ENCODE measurements at places on chromosomes 11 and 22. TPM values are rescaled to one million over a fixed set of nuclear protein-coding genes. Genes with fewer than 3 reads are reported as not detected.

DNA sequence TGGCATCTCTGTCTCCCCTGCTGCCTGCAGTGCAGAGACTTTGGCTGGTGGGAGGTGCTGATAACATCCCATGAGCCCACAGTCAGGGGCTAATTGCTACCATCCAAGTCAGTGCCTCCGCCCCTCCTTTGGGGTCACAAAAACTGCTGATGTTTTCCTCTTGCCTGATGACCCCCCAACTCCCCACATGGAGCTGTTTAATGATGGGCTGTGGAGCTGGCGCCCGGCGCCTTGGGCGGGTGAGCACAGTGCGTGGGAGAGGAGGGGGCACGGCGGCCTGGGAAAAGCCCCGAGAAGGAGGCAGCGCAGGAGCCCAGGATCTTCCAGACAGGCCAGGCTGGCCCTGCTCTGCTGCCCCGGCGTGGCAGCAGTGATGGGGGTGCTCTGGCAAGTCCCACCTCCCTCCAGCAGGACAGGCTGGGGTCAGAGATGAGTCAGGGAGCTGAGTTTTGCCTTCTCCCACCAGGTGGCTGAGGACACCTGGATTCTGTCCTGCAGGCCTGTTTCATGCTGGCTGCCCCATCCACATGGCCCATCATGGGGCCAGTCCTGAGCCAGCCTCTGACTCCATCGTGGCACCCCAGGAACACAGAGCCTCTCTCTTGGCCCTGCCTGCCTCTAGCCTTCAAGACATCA is 43.8 kb downstream of the NECTIN1 start:
- no peak for DNase-seq
- peaks cover 9% of the 10 kb centered on the region for H3K4me1 ChIP-seq
- no peaks in the 10 kb centered on the region for H3K27me3 ChIP-seq
- H3K4me3 ChIP-seq, result no peak overlapping the region
- H3K36me3 ChIP-seq, result no peaks in the 10 kb centered on the region

GRCh38 chr11:20353829-20354434 is 9.6 kb upstream of the HTATIP2 start:
- no peaks in the 10 kb centered on the region for H3K27me3 ChIP-seq
- H3K36me3 ChIP-seq, result no peaks in the 10 kb centered on the region
- DNase-seq, result peak; percentile 19
- no peak overlapping the region for H3K4me3 ChIP-seq
- H3K4me1 ChIP-seq, result peaks cover 17% of the 10 kb centered on the region

- DNase-seq, result no peak
- H3K36me3 ChIP-seq, result no peaks in the 10 kb centered on the region
- peaks cover 48% of the 10 kb centered on the region for H3K27me3 ChIP-seq
- no peaks in the 10 kb centered on the region for H3K4me1 ChIP-seq
- H3K27ac ChIP-seq, result no peak overlapping the region
Observed at GRCh38 chr11:75087319-75088305, 9.1 kb downstream of the OR2AT4 start.

DNA sequence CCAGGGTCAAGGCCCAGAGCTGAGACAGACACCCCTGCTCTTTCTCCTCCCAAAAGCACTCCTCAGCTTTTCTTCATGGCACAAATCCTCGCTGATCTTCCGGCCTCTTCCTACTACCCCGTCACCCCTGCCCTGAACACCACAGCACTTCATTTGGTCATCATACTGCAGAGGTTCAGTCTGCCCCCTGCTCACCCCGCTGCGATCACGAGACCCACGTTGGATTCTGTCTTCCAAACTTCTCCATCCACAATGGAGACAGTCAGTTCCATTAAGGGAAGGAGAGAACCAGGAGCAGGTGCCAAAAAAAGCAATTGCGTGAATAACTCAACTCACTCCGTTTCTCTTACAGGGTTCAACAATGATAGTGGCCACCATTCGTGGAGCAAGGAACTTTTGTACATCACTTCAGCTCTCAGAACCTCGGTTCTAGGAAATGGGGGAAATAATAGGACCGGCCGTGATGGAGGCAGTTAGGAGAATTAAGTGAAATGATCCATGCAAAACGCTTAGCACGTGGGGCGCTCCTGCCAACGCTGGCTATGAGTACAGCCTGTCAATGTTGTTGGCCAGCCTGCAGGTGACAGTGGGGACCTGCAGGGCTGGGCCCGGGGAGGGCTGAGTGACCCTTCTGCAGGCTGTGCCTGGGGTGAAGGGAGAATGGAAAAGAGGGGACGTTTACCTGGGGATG is 45.9 kb downstream of the MN1 start:
- H3K27me3 ChIP-seq, result no peaks in the 10 kb centered on the region
- no peak overlapping the region for H3K4me3 ChIP-seq
- H3K36me3 ChIP-seq, result no peaks in the 10 kb centered on the region
- H3K4me1 ChIP-seq, result no peaks in the 10 kb centered on the region

DNA sequence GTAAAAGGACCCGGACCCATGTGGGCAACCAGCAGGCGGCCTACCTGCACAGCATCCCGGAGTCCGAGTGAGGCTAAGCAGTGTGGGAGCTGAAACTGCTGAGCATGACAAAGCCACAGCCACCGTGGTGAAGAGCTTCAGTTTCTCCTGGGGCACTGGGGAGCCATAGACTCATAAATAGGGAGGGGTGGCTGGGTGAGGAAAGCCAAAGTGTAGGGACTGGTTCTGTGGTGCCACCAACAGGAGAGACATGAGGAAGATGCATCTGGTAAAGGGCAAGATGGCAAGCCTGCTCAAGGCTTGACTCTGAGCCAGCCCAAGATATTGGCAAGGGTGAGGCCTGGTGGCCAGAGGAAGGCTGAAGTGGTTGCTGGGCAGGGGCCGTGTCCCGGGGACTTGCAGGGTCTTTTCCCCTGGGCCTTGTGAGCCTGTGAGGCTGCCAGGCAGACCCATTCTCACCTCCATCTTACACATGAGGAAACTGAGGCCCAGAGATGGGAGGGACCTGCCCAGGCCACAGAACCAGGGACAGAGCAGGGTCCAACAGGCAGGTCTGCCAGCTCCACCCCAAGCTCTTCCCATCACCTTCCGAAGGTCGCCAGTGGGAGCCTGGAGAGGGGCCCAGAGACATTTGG is 30.4 kb downstream of the CYTH4 start:
- no peak overlapping the region for H3K4me3 ChIP-seq
- peaks cover 77% of the 10 kb centered on the region for H3K4me1 ChIP-seq
- no peak for DNase-seq
- H3K36me3 ChIP-seq, result peaks cover 8% of the 10 kb centered on the region
- H3K27me3 ChIP-seq, result no peaks in the 10 kb centered on the region

- H3K27ac ChIP-seq, result no peak overlapping the region
- H3K27me3 ChIP-seq, result no peaks in the 10 kb centered on the region
- H3K36me3 ChIP-seq, result no peaks in the 10 kb centered on the region
Observed at GRCh38 chr11:110870816-110871522, 158.7 kb upstream of the ARHGAP20 start.

DNA sequence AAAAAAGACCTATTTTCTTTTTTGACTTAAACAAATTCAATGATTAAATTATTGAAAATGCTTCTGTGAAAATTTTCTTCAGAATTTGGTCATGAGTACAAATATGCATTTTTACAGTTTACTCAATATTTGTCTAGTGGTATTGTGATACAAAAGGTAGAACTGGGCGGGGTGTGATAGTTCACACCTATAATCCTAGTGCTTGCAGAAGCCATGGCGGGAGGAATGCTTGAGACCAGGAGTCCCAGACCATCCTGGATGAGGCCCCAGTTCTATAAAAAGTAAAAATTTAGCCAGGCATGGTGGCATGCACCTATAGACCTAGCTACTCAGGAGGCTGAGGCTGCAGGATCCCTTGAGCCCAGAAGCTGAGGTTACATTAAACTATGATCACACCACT is 90.6 kb downstream of the ARHGAP42 start:
- H3K27ac ChIP-seq, result no peak overlapping the region
- H3K4me1 ChIP-seq, result no peaks in the 10 kb centered on the region
- no peaks in the 10 kb centered on the region for H3K27me3 ChIP-seq
- H3K4me3 ChIP-seq, result no peak overlapping the region

GRCh38 chr11:117071344-117071787 is 26.9 kb downstream of the SIK3 start:
- H3K36me3 ChIP-seq, result peaks cover 1% of the 10 kb centered on the region
- DNase-seq, result no peak
- no peaks in the 10 kb centered on the region for H3K27me3 ChIP-seq

- H3K4me1 ChIP-seq, result peaks cover 7% of the 10 kb centered on the region
- DNase-seq, result peak; percentile 58
- H3K27ac ChIP-seq, result no peak overlapping the region
- H3K4me3 ChIP-seq, result no peak overlapping the region
- H3K36me3 ChIP-seq, result peaks cover 13% of the 10 kb centered on the region
- no peaks in the 10 kb centered on the region for H3K27me3 ChIP-seq
Observed at GRCh38 chr11:65625628-65626342, 10.2 kb downstream of the PCNX3 start.

- H3K4me3 ChIP-seq, result no peak overlapping the region
- DNase-seq, result no peak
- H3K27ac ChIP-seq, result no peak overlapping the region
- H3K36me3 ChIP-seq, result no peaks in the 10 kb centered on the region
- no peaks in the 10 kb centered on the region for H3K4me1 ChIP-seq
Observed at GRCh38 chr22:44357296-44357965, 44.7 kb upstream of the SHISAL1 start.

GRCh38 chr11:40513281-40513680 is 946.2 kb downstream of the LRRC4C start:
- no peak overlapping the region for H3K27ac ChIP-seq
- H3K36me3 ChIP-seq, result no peaks in the 10 kb centered on the region
- no peaks in the 10 kb centered on the region for H3K27me3 ChIP-seq
- DNase-seq, result no peak
- H3K4me3 ChIP-seq, result no peak overlapping the region
- H3K4me1 ChIP-seq, result no peaks in the 10 kb centered on the region

DNA sequence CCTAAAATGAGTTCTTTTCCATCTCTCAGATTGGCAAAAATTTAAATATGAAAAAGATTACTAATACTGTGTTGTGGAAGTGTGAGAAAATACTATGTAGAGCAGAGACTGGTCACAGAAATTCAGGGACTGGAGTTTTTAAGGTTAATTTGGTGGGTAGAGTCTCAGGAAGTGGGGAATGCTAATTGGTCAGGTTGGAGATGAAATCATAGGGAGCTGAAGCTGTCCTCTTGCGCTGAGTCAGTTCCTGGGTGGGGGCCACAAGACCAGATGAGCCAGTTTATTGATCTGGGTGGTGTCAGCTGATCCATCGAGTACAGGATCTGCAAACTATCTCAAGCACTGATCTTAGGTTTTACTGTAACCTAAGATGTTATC is 29.4 kb upstream of the TMEM86A start:
- DNase-seq, result peak; percentile 29
- peak overlapping the region; percentile 41 for H3K4me3 ChIP-seq
- no peaks in the 10 kb centered on the region for H3K36me3 ChIP-seq
- no peaks in the 10 kb centered on the region for H3K27me3 ChIP-seq

DNA sequence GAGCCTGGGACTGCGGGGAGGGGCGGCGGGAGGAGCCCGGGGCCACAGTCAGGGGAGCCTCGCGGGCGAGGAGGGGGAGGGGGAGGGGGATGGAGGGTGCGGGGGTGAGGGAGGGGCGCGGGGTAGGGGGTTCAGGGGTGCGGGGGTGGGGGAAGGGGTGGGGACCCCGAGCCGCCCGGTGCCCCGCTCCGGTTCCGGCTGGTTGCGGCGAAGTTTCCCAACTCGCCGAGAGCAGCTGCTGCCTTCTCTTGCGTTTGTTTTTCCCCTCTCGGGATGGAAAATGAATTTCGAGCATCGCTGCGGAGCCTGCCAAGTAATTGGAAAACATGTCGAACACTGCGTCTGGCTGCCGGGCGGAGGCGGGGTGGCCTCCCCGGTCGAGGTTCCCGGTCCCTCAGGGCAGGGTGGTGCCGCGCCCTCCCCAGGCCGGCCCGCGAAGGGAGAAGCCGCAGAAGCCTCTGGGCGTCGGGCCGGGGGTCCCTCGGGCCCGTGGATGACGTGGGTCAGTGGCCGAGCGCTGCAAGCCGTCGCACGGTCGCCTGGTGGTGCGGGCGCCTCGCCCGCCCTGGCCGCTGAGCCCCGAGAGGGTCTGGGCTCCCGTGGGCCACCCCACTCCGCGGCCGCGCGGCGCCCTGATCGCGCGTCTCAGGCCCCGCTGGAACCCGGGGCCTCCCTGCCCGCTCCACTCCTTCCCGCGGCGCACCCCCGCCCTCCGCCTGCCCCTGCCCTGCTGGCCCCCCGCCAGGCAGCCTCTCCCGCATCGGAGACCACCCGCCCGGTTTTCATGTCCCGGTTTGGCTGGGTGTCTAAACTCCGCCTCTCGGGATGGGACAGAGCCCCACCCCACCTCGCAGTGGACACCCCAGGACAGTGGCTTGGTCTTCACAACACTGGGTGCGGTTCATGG is 12.1 kb downstream of the SPATA19 start:
- H3K4me1 ChIP-seq, result peaks cover 24% of the 10 kb centered on the region
- no peak overlapping the region for H3K27ac ChIP-seq
- no peaks in the 10 kb centered on the region for H3K36me3 ChIP-seq
- H3K27me3 ChIP-seq, result peaks cover 35% of the 10 kb centered on the region

DNA sequence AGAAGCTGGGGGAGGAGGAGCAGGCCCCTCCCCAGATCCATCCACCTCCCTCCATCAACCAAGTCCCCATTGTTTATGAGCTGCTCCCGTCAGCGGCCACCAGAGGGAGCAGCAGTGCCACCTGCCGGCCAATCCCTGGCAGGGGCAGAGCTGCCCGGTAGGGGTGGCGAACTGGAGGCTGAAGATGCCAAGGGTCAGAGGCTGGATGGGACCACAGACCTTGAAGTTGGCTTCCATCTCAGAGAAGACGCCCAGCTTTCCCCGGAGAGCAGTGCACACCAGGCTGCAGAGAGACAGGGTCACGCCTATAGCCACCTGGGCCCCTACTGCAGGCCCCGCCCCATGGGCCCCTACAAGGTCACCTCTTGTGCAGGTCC is 3.6 kb downstream of the FIBP start:
- no peak overlapping the region for H3K4me3 ChIP-seq
- peaks cover 14% of the 10 kb centered on the region for H3K36me3 ChIP-seq
- DNase-seq, result peak; percentile 85
- peaks cover 75% of the 10 kb centered on the region for H3K4me1 ChIP-seq

- no peak for DNase-seq
- no peaks in the 10 kb centered on the region for H3K36me3 ChIP-seq
- no peak overlapping the region for H3K27ac ChIP-seq
- H3K4me1 ChIP-seq, result peaks cover 53% of the 10 kb centered on the region
- no peaks in the 10 kb centered on the region for H3K27me3 ChIP-seq
Observed at GRCh38 chr22:42927966-42928365, 70.9 kb upstream of the ARFGAP3 start.

- no peaks in the 10 kb centered on the region for H3K36me3 ChIP-seq
- DNase-seq, result no peak
- peak within 1 kb of the TSS; percentile 81 for H3K4me3 ChIP-seq
Observed at GRCh38 chr11:57761301-57762234, at the start of gene CTNND1. TSS of gene CTNND1 (plus strand) at chr11:57761802. CDS start at chr11:57791479, 29,677 bp downstream.

GRCh38 chr22:35649026-35649553 is 844 bp downstream of the APOL6 start:
- no peak for DNase-seq
- H3K4me1 ChIP-seq, result peaks cover 53% of the 10 kb centered on the region

GRCh38 chr22:37077802-37078448 is 26.4 kb downstream of the KCTD17 start:
- peak overlapping the region; percentile 100 for H3K27ac ChIP-seq
- peak overlapping the region; percentile 85 for H3K4me3 ChIP-seq
- DNase-seq, result peak; percentile 88
- H3K36me3 ChIP-seq, result peaks cover 2% of the 10 kb centered on the region

CHORDC1 gene
- total RNA-seq, result 55.3 TPM

CASP5 gene
- total RNA-seq, result not detected

OR10D3 gene
- not detected for total RNA-seq

NAALAD2 gene
- not detected for total RNA-seq

SMIM35 gene
- 0.36 TPM for total RNA-seq

CNTF gene
- 5.0 TPM for total RNA-seq

Measured in activated T-cell treated with anti-CD3 and anti-CD28 coated beads, Interleukin-2, amount 50 U/mL, for 72 hours (primary cell).